Cerebellar cortex (tissue), 1 donor: ENCODE measurements at places on chromosomes 5 and 9.
A peak's percentile ranks its signal among the peaks of the same experiment; 100 is the strongest.

- no peak for DNase-seq
Observed at GRCh38 chr9:83034026-83034425, 28.9 kb downstream of the RASEF start.

- no peak for DNase-seq
Observed at GRCh38 chr9:87607859-87608258, 110.2 kb downstream of the DAPK1 start.

DNA sequence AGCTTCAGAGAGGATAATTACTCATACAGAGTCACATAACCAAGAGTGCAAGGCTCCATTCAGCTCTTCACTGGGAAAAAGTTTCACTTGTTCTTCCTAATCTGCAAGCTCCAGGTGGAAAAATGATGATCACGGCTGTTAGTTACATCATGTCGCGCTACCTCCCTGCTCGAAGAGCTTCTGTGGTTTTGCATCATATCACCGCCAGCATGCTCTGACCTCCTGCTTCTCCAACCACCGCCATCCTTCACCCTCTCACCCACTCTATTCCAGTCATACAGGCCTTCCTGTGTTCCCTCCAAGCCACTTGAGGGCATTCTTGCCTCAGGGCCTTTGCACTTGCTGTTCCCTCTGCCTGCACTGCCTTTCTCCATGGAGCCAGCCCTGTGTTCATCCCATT, 47.1 kb downstream of the COL27A1 start:
- no peak for DNase-seq

GRCh38 chr5:140822281-140822629, 842 bp downstream of the PCDHA5 start:
- no peak for DNase-seq

DNA sequence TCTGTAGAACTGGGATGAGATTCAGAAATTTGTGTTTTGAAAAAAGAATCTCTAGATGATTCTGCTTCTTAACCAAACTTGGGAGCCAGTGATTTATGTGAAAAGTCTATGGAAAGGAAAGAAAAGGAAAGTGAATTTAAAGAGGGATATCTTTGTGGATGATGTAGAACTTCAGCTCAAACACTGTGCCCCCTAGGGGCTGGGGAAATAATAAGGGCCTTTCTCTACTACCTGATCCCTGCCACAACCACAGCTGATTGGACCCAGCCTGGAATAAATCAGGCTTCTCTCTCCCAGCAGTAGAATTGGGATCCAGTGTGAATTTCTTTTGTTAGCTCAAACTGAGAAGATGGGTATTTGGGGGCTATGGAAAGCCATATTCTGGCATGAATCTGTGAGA, 155.0 kb downstream of the PRELID2 start:
- peak; percentile 6 for DNase-seq

DNA sequence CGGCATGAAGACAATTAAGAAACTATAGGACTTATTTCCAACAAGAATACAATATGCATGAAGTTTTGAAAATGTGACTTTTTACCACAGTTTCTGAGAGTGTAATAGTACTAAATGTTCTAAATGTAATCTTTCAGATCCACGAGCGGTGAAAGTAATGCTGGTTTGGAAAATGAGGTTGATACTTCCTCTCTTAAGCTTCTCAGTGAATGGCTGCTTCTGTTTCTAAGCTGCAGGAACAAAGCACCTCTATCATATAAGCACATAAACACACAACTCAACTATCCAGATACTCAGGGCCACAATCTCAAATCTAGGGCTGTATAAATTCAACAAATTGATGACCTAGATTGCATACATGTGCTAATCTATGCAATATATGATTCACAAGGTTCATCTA, 78.3 kb downstream of the LIFR start:
- DNase-seq, result no peak
